DMS53 (cell line): ENCODE measurements at places on chromosomes 7 and 10.

- DNase-seq, result peak; percentile 31
Measured at GRCh38 chr10:17235136-17235535, 7.1 kb downstream of the VIM start.

- no peak for DNase-seq
Measured at GRCh38 chr7:130040576-130040975, 10.6 kb downstream of the ZC3HC1 start.

- no peak for DNase-seq
Measured at GRCh38 chr10:50615658-50616057, 8.1 kb downstream of the SGMS1 start.

- peak; percentile 18 for DNase-seq
Measured at GRCh38 chr7:125098377-125098970, 168.8 kb upstream of the POT1 start.
